ENCODE measurements at places on chromosomes 16 and 17.

GRCh38 chr17:40967582-40967981, 834 bp upstream of the KRT39 start:
- H3K36me3 ChIP-seq = no peaks in the 10 kb centered on the region
- no peak for DNase-seq
- H3K27me3 ChIP-seq = peaks cover 35% of the 10 kb centered on the region

DNA sequence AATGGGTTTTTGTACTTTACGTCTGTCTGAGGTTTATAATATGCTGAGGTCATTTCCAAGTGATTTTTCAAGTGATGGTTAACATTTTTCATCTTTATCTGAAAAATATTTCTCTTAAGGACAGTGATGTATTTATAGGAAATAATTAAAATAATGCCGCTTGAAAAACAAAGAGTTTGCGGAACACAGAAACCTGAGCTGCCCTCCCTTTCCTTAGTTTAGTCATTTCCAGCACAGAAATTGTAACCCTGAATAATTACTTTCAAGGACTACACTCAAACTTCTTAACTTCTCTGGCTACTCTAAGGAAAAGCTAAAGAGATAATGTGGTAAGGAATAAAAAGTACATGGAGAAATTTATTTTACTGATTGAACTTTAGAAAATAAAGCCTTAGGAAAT, 54.6 kb downstream of the MRTFB start:
- H3K27me3 ChIP-seq = no peaks in the 10 kb centered on the region
- peaks cover 53% of the 10 kb centered on the region for H3K4me1 ChIP-seq
- H3K36me3 ChIP-seq = peaks cover 15% of the 10 kb centered on the region
- H3K4me3 ChIP-seq = no peak overlapping the region
- H3K27ac ChIP-seq = no peak overlapping the region

- no peak overlapping the region for H3K4me3 ChIP-seq
- H3K27ac ChIP-seq = no peak overlapping the region
- peaks cover 7% of the 10 kb centered on the region for H3K36me3 ChIP-seq
- no peak for DNase-seq
- H3K4me1 ChIP-seq = peaks cover 6% of the 10 kb centered on the region
- no peaks in the 10 kb centered on the region for H3K27me3 ChIP-seq
Measured at GRCh38 chr17:31251105-31251969, 45.7 kb downstream of the OMG start.

DNA sequence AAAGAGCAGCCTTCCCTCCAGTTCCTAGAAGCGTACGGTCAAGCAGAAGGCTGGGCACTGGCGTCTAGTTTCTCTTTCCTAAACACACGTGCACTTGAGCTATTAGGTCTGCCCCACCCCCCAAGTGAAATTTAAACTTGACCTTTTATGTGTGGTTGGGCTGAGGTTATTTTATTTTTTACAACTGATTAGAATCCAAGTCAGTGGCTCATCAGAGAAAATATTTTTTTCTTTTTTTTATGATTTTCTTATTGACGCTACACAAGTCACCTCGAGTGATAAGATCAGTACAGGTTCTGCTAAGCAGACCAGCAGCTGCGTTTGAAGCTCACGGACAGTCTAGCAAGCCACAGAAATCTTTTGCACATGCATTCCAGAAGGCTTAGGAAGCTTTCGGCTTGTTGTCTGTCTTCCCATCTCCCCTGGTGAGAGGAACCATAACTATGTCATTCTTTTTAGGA, 95.1 kb downstream of the ZFHX3 start:
- H3K36me3 ChIP-seq = peaks cover 32% of the 10 kb centered on the region
- peaks cover 6% of the 10 kb centered on the region for H3K4me1 ChIP-seq
- no peak overlapping the region for H3K4me3 ChIP-seq
- DNase-seq = no peak
- no peaks in the 10 kb centered on the region for H3K27me3 ChIP-seq

DNA sequence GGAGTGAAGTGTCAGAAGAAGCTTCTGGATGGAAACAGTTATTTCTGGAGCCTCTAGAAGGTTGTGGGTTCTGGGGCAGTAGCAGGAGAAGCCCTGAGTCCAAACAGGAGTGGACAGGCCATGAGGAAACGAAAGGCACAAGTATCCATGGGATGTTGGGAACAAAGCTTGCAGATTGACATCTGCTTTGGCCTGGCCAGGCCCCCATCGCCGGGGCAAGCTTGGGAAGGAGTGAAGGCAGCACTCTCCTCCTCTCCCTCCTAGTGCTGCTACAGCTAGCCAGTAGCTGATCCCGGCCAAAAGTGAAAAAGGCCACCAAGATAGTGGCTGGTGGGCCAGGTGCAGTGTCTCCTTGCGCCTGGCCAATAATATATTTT, 40.4 kb downstream of the B9D1 start:
- H3K4me3 ChIP-seq = no peak overlapping the region
- H3K4me1 ChIP-seq = no peaks in the 10 kb centered on the region
- H3K36me3 ChIP-seq = peaks cover 23% of the 10 kb centered on the region
- H3K27ac ChIP-seq = no peak overlapping the region

GRCh38 chr17:7977805-7978204, 24.6 kb upstream of the GUCY2D start:
- no peak for DNase-seq
- peaks cover 46% of the 10 kb centered on the region for H3K27me3 ChIP-seq
- H3K4me1 ChIP-seq = no peaks in the 10 kb centered on the region
- H3K27ac ChIP-seq = no peak overlapping the region
- H3K36me3 ChIP-seq = peaks cover 18% of the 10 kb centered on the region

DNA sequence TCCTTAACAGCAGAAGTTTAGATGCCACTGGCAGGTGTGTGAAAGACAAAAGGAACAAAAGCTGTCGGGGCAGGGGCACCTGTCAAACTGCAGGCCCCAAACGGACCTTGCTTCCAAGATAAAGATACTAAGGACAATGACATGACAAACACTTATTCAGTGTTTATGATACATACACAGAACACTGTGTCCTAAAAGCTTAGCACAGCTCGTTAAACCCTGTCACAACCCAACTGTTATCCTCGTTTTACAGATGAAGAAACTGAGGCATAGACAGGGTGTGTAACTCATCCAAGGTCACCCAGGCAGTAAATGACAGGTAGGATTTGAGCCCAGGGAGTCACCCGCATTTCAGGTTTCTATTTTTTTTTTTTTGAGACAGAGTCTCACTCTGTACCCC, 9.6 kb downstream of the SDK2 start:
- H3K27ac ChIP-seq = no peak overlapping the region
- no peak overlapping the region for H3K4me3 ChIP-seq
- DNase-seq = no peak

DNA sequence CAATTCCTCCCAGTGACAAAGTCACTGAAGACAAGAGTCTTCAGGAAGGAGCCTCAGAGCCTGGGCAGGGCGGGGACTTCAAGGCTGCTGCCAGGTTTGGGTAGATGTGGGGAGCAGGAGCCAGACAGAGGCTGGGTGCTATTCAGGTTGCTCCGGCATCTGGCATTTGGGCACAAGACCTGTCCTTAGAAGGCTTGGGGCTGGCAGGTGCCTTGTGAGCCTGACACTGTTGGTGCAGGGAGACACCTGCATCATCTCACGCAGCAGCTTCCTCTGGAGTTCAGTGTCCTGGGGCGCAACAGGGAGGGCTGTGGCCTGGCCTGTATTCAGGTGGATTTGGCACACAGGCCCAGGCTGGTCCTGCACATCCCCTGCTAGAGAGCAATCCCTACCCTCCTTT, 65.0 kb downstream of the MPRIP start:
- no peak overlapping the region for H3K4me3 ChIP-seq
- peaks cover 65% of the 10 kb centered on the region for H3K4me1 ChIP-seq
- H3K36me3 ChIP-seq = peaks cover 27% of the 10 kb centered on the region
- no peak for DNase-seq
- peak overlapping the region; percentile 65 for H3K27ac ChIP-seq

DNA sequence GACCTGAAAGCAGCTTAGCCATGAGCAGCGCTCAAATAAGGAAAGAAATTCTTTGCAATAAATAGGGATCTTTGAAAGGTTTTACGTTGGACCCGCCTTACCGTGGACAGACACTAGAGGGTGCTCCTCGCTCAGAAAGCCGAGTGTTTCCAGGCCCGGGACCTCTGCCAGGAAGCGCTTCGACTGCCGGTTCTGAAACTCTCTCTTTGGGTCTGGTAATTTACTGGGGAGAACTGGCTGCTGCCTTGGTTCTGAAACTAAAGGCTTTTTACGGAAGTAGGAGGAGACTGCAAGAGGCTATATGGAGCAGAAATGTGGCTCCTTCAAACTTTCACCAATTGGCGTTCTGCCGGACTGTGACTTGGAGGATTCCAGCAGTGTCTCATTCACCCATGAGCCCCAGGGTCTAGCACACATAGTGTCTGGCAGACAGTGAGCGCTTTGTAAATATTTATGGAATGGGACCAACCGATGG, 45.6 kb upstream of the HOXB9 start:
- peaks cover 2% of the 10 kb centered on the region for H3K4me1 ChIP-seq
- peak overlapping the region; percentile 51 for H3K27ac ChIP-seq
- no peaks in the 10 kb centered on the region for H3K36me3 ChIP-seq
- peak overlapping the region; percentile 65 for H3K4me3 ChIP-seq
- DNase-seq = peak; percentile 20

- DNase-seq = no peak
- peaks cover 18% of the 10 kb centered on the region for H3K36me3 ChIP-seq
- peaks cover 15% of the 10 kb centered on the region for H3K4me1 ChIP-seq
- no peak overlapping the region for H3K4me3 ChIP-seq
- H3K27me3 ChIP-seq = peaks cover 9% of the 10 kb centered on the region
Measured at GRCh38 chr16:66610111-66610820, 5.8 kb downstream of the CMTM3 start.

DNA sequence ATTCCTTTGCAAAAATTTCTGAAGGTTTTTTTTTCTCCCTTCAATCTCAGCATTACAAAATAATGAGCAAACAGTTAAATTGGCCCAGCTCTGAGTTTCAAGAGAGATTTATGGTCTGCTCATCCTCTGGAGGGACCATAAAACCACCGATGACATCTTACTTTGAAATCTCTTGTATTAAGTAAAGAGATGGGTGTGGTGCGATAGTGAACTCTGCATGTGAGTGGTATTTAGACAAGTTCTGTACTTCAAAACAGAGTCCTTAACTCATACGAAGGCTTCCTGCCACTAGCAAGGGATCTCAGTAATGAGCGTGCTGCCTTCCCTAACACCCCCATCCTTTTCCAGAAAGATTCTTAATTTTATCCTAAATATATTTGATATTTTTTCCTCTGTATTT, 2.1 kb downstream of the FAM20A start:
- no peak overlapping the region for H3K4me3 ChIP-seq
- no peak for DNase-seq
- peaks cover 11% of the 10 kb centered on the region for H3K4me1 ChIP-seq
- no peak overlapping the region for H3K27ac ChIP-seq
- peaks cover 2% of the 10 kb centered on the region for H3K36me3 ChIP-seq

DNA sequence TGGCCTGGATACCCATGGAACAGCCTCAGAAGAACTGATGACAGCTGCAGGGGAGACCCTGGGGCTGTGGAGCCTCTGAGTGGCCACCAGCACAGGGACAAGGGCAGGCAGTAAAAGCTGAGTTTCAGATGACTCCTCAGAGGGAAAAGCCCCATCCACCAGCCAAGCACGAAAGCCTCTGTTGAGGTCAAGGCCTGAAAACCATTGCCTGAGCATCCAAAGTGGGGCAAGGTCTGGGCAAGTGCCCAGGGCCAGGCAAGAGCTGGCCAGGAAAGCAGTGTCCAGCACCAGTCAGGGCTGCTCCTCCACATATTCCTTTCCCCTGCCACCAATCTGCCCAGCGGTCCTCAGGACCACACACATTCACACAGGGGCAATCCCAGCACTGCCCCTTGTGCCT, 16.4 kb downstream of the ATP6V0D1 start:
- H3K27me3 ChIP-seq = no peaks in the 10 kb centered on the region
- H3K36me3 ChIP-seq = peaks cover 20% of the 10 kb centered on the region
- H3K4me1 ChIP-seq = peaks cover 75% of the 10 kb centered on the region
- DNase-seq = no peak
- H3K4me3 ChIP-seq = no peak overlapping the region
- no peak overlapping the region for H3K27ac ChIP-seq

DNA sequence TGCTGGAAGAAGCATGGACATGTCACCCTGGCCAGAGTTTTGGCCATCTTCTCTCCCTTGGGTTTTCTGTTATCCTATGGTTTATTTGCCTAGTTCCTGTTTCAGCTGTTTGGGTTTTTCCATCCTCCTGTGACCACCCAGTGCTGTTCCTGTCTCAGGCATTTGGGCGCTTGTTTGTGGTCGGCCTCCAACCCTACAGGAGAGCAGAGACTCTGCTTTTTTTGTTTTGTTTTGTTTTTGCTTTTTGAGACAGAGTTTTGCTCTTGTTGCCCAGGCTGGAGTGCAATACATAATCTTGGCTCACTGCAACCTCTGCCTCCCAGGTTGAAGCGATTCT, 3.3 kb upstream of the ZC3H7A start:
- H3K4me3 ChIP-seq = peak overlapping the region; percentile 89
- H3K27me3 ChIP-seq = no peaks in the 10 kb centered on the region
- DNase-seq = no peak

DNA sequence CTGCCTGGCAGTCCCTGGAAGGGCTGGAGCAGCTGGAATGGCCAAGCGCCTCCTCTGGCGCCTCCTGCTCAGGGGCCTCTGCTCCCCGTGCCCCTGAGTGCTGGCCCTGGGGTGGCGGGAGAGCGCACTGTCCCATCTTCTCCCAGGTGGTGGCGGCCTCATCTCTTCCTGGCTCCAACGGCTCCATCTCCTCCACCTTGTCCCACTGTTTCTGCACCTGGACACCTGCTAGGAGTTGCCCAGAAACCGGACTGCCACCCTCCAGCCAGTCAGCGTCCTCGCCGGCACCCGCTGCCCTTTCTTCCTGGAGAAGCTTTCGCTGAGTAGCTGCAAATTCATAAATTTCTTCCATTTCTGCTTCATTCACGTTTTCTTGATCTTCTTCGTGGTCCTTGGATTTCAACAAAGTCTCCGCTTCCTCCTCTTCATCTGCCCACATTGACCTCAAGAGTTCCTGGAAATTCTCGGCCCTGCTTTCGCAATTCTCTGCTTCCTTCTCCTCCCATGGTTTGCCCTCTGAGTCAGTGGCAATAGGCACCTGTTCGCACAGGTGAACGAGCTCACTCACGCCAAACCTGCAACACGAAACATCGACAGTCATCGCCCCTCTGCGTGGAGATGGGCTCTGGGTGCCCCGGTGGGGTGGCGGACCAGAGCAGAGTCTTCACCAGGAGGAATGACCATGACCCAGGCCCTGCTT, 13.7 kb upstream of the NLRC3 start:
- H3K27me3 ChIP-seq = no peaks in the 10 kb centered on the region
- no peak for DNase-seq
- H3K36me3 ChIP-seq = peaks cover 37% of the 10 kb centered on the region
- H3K27ac ChIP-seq = no peak overlapping the region
- peaks cover 5% of the 10 kb centered on the region for H3K4me1 ChIP-seq

All from stimulated activated naive B cell treated with anti-CD40 and anti-IgM and Interleukin-4, amounts not matched to agents 10 μg/mL and 1 μg/mL and 100 μg/mL, for 72 hours (primary cell).